ENCODE measurements at places on chromosomes 12 and 14.
A peak's percentile ranks its signal among the peaks of the same experiment; 100 is the strongest.

DNA sequence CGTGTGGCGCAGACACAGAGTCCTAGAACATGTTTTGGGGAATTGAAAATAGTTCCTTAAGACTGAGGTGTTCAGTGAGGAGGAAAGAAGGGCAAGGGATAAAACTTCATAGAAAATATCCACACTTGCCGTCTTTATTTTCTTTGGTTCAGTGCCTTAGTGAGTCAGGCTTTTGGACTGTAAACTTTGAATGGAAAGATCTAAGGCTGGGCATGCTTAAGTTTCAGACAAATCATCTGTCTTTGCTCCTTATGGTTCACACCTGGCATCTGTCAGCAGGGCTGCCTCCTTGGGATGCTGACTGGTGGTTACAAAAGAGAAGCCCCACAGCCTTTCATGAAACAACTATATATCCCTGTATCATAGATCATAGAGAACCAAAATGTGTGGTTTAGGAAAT is 136.3 kb upstream of the PRICKLE1 start:
- no peak for DNase-seq

DNA sequence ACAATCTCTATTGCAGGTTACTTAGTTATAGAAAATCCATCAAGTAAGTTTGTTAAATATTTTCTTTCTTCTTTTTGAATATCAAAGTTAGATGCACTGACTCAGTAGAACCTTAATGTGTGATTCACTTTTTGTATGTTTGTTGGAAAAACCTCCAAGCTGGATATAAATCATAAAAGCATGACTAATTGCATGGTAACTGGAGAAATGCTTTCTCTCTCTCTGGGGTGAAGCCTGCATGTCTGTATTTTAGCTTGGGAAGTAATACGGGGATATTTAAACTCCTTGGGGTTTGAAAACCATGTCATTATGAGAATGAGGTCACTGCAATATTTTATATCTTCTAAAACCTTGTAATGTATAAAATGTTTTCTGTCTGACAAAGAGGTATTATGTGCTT is 58.6 kb upstream of the MYF6 start:
- no peak for DNase-seq

DNA sequence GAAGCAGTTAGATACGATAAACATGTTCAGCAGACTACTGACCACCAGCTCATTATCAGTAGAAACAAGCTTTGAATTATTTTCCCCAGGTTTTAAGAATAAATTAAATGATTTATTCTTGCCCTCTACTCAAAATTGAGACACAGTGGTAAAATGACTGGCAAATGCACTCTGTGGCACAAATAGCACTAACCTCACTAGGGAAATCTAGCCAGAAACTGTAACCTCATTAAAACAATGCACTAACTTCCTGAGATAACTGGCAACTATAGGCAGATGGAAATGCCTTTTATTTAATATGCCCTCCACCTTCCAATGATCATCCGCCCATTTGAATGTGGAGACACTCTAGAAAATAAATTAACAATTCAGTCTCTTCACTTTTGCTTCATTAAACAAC is 33.2 kb downstream of the CPNE8 start:
- DNase-seq = no peak

DNA sequence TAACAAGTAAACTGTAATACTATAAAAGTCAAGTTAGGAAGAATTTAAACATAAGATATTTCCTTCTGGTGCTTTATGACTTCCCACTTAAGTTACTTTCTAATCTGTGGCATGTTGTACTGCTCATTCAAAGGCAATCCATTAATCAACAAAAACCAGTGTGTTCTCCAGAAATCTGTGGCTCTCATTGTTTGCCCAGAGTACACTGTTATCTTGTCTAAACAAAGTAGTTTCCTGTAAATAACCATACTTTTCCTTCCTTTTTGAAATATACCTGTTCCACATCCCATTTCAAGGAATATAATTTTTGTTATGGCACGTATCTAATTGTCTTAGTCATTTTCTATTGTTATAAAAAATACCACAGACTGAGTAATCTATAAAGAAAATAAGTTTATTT is 184.1 kb downstream of the CCER1 start:
- DNase-seq = no peak

DNA sequence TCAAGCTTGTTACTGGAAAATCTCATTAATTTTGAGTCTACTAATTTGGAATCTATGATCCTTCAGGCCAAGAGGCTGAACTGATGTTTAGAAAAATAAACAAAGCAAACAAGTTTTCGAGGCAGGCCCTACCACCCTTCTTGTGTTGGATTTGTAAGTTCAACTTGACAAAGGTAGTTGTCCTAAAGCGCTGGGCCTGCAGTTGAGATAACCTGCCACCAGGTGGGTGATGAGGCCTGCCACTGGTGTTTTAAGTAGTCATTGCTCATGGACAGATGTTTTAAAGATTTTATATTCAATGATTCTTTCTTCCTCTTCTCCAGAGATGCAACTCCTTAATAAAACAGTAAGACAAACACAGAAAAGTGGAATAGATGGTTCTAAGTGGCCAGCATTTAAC is 19.4 kb downstream of the ACVRL1 start:
- DNase-seq = peak; percentile 28

DNA sequence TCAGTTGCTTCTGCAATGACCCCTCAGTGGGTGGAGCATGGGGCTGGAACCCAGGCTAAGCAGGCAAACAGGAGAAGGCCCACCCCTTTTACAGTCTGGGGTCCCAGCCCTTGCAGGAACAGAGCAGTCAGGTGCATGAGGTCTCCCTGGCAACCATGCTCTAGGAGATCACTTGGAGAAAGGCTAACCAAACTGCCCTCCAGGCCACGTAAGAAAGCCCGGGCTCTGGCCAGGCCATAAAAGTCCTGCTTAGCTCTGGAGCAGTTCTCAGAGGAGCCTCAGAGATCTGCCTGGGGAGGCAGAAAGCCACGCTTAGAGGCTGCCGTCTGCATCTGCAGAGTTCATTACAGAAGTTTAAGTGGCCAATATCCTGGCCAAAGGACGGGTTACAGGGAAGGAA is 15.0 kb upstream of the TC2N start:
- no peak for DNase-seq

DNA sequence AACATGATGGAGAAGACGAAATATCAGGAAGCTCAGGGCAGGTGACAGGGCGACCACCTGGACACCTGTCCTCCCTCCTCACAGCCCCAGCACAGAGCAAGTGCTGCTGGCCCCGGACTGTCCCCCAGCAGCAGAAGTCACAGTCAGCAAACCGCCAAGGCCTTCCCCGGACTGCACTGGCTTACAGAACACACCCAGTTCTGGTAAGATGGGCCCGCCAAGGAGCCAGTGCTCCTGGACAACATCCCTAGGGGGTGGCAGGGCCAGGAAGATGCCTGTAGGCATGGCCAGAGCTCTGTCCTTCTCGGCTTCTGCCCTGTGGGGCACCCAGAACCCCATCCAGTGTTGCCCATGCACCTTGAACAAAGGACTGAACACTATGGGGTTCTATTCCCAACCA is 77.9 kb downstream of the BCL11B start:
- no peak for DNase-seq

GRCh38 chr14:102479777-102480176 is 29.8 kb downstream of the ANKRD9 start:
- no peak for DNase-seq

- DNase-seq = no peak
Measured at GRCh38 chr12:113222730-113223531, 1.7 kb downstream of the TPCN1 start.

All from activated T-helper 1 cell treated with anti-CD3 and anti-CD28 coated beads, Interleukin-2, amount 50 U/mL, for 16 hours (primary cell).